NCI-H345 (cell line): ENCODE measurements at places on chromosomes 2 and 18.

DNA sequence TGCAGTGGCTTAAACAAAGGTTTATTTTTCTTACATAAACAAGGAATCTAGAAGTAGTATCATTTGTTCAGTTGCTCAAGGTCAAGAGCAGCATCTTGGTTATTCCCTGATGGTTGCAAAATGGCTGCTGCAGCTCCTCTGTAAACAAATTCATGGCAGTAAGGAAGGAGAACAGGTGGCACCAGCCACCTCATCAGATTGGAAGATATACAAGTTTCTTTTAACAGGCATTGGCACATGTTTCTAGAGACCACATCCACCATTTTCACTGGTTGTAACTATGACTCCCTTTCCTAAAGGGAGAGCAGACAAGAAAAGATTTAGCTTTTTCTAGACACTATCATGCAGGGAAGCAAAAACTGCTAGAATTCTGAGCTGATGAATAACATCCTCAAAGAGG is 46.3 kb downstream of the PKDCC start:
- DNase-seq = no peak

DNA sequence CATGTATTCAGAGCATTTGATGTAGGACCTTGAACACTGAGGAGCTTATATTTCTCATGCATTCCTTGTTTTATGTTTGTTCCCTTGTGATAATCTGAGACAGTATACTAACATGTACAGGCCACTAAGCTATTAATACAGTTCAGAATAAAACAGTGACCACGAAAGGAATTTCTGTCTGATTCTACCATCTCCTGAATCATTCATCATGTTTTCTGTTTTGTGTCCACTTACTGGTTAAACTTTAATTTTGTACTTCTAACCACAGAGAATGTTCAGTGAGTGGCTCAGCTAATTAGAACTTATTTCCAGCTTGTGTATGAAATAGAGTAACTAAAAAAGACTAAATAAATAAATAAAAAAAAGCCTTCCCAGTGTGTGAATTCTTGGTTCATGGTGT is 110.4 kb downstream of the LRP1B start:
- DNase-seq = no peak

GRCh38 chr18:9706081-9706935 is 1.8 kb upstream of the RAB31 start:
- DNase-seq = no peak

GRCh38 chr2:239927424-239927981 is 97.6 kb downstream of the NDUFA10 start:
- no peak for DNase-seq

GRCh38 chr2:46999084-46999483 is 83.5 kb upstream of the MCFD2 start:
- DNase-seq = no peak
